ENCODE measurements at places on chromosomes 1 and 21.
A peak's percentile ranks its signal among the peaks of the same experiment; 100 is the strongest.

- DNase-seq, result no peak
These were observed 2.8 kb downstream of the RFX5 start for GRCh38 chr1:151344291-151344690.

- no peak for DNase-seq
These were observed 18.1 kb upstream of the WASF2 start for GRCh38 chr1:27507960-27508665.

DNA sequence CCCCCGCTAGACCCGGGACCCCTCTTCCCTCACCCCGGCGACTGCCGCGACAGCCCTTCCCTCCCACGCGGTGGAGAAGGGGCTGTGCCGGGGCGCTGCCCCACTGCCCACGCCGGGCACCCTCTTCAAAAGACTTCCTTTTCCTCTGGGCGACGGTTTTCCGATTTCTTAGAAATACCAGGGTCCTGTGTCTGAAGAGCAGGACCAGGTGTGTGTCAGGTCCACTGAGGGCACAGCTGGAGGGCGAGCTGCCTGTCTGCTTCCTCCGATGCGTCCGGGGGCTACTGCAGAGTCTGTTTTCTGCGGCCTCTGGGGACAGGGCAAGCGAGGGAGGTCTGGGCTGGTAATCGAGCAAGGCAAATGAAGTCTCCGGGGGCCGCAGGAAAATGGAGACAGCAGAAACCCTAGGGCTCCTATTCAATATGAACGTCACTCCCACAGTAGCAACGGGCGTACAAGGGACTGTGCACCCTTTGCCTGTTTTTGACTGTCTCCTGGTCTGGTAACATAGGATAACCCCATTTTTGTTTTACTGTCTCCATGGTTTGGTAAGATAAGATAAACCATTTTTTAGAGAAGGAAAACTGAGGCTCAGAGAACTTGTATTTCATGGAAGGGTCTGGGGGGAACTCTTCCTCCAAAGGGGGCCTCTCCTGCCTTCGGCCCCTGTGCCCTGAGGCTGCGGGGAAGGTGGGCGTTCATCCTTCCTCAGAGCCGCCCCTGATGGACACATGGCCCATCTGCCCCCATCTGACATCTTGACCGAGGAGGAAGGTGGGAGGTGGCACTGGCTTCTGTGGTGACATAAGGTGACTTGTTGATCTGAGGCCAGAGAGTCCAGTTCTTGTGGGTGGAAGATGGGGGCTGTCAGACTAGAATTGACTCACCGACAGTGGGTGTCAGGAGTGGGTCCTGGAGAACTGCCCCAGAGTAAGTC is 970 bp downstream of the TNFRSF1B start:
- DNase-seq, result no peak

DNA sequence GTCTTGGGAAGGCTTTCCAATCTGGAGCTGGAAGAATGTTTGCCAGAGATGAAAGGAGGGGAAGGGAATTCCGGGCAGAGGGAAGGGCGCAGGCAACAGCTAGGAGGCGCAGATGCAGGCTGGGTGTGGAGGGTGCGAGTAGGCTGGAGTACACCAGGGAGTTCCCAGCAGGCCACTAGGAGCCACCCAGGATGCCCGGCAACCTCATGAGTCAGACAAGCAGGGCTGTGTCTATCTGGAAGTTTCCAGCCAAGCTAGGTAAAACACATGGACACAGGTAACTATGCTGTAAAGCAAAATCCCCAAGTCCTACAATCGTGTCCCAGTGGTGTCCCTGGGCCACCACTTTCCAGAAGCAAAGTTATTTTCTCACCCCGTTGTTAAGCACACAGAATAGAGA is 990 bp upstream of the NBL1 start:
- DNase-seq, result no peak

GRCh38 chr1:117260761-117261423 is 50.2 kb upstream of the VTCN1 start:
- no peak for DNase-seq

DNA sequence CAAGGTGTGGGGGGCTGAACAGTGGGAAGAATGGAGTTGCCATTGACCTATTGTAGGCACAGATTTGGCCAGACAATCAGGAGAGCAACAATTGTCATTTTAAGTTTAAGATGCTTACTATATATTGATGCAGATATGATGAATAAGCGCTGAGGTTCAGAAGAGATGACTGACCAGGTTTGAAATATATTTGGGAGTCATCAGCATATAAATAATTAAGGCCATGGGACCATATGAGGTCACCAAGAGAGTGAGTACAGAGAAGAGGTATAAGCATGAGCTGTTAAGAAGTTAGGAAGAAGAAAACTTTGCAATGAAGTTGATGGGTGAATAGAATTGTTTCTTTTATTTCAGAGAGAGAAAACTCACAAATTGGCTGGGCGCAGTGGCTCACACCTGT is 4.5 kb upstream of the GADD45A start:
- DNase-seq, result no peak

- no peak for DNase-seq
These were observed 32.1 kb downstream of the LYST start for GRCh38 chr1:235834620-235835019.

DNA sequence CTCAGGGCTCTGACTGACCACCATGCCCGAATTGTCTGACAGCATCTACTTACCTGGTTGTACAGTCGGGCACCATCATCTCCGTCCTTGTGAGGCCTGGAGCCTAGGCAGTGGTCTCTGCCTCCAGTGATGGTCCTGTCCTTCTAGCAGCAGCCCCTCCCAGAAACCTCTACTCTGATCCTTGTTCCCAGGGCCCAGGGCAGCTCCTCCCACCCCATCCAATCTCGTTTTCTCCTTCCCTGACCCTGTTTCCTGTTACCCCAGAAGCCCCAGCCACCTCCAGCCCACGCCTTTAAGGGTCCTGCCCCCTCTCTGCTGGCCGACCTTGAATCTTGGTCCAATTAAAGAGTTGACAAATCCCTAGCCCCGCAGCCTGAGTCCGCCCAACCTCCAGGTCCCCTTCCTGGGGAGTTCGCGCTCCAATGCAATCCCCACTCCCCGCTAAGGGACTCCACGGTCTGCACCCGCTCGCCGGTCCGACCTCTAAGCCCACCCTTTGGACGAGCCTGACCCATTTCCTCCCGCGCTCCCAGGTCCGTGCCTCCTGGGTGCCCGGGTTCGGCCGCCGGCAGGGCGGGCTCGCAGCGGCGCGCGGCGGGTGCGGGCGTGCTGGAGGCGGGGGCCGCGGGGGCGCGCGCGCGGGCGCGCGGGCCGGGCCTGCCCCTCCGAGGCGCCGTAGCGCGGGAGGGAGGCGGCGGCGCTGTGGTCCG is at the start of gene B4GALT2:
Gene B4GALT2 (plus strand): TSS at position 660 of the 710 bp plus-strand sequence. CDS start 1,951 bp downstream, outside the sequence.
- no peak for DNase-seq

DNA sequence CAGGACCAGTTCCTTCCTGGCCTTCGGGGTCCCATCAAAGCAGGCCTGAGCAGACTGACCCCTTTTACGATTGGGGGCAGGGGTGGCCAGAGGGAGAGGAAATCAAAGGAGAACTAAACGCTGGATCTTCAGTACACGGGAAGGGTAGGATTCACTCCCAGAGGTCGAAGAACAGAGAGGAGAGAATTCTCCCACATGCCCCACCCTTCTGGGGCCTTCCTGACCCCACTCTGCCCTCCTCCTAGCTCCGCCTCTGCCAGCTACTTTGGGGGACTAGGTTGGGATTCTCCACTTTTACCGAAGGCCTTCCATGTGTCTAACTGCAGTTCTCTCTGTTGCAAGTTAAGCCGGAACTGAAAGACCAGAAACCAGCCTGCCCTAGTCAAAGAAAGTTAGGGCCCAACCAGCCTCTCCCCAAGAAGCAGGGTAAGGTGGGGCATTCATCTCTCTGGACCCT is 654 bp upstream of the ARHGEF2 start:
- no peak for DNase-seq

DNA sequence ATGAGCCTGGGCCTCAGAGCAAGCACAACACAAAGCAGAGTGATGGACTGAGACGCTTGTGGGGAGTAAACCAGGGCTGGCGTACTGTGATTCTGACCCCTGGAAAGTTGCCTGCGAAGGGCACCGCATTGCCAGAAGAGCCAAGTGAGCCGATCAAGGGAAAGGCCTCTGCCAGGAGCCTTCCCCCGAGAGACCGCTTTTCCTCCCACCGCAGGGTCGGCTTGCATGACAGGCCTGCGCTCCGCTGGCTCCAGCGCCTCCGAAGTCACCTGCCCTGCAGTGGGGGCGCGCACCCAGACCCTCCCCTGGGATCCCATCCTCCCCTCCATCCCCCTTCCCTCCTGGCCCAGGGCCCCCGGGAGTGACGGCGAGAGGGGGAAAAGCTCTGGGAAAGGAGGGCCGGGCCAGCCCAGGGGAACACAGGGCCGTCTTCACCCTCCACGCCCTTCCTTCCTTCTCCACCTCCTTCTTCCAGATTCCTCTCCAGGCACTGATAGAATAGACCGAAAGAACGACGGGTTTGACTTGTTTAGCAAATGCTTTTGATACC is 165.0 kb downstream of the TRIM33 start:
- no peak for DNase-seq

- DNase-seq, result no peak
These were observed 11.5 kb upstream of the LAPTM5 start for GRCh38 chr1:30768830-30769718.

DNA sequence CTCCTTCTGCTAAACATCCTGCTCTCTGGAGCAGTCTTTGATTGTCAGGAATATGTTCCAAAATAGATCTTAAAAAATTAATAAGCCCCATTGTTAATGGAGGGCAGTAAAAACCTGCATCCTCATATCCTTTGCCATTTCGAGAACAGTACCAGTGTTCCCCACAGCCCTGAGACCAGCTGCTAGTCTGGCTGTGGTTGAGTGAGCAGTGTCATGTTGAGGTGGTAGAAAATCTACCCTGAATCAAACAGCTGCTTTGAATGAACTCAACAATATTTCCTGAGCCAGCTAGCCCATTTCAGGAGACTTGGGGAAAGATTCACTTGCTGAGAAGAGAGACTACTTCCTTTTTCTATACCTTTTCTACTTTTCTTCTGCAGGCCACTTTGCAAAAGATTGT is 24.4 kb downstream of the FABP3 start:
- DNase-seq, result no peak

DNA sequence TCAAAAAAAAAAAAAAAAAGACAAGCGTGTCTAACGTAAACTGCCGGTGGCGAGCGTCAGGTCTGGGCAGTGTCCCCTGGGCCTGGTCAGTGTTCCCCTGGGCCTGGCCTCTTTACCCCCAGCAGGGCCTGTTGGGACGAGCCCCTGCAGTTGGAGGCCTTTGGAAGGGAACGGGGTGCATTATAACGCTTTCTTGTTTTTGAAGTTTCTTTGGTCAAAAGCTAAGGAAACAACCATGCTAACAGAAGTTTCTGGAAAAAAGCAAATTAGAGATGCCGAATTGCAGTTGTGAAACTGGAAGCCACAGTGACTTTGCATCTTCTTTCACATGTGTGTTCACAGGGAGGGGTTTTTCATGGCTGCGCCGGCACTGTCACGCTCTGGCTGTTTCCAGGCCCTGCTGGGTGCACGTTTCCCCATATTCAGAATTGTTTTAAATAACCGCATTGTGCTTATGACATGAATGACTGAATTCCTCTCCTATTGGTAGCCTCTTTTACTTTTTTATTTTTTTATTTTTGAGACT is 16.0 kb downstream of the RRP1 start:
- DNase-seq, result no peak

DNA sequence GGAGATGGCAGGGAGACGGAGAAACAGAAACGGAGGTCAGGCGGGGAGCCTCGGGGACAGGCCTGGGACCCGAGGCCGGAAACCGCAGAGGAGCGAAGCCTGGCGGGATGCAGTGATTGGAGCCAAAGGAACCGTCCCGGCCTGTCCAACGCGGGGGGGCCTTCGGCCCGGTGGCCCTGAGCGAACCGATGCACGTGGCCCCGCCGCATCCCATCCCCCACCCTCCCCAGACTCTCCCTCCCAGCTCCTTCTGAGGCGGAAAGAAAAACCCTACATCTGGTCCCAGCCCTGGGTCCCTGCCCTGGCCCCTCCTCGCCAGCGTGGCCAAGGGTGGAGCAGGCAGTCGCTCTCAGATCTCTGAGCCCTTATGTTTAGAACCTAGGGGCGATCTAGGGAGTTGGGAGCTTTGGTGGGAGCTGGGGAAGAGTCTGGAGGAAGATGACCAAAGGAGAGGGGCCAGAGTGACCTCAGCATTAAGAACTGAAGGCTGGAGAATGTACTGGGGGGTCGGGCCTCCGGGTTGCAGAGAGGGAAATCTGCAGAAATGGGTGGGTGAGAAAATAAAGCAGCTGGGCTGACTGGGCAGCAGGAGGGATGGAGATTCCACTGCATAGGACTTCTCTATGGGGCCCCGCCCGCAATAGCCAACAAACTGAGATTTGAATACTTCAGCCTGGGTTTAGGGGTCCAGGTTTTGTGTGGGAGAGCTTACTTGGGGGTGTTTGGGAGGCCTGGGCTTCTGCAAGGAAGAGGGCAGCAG is 1.5 kb upstream of the CRABP2 start:
- no peak for DNase-seq

- DNase-seq, result no peak
These were observed 39.4 kb upstream of the FAM131C start for GRCh38 chr1:16112596-16113555.

GRCh38 chr1:199087144-199087543 is 448.3 kb downstream of the PTPRC start:
- DNase-seq, result no peak

GRCh38 chr1:10185759-10186158 is 24.6 kb upstream of the KIF1B start:
- no peak for DNase-seq

GRCh38 chr1:201708085-201708512 is 120.9 kb upstream of the IPO9 start:
- no peak for DNase-seq

DNA sequence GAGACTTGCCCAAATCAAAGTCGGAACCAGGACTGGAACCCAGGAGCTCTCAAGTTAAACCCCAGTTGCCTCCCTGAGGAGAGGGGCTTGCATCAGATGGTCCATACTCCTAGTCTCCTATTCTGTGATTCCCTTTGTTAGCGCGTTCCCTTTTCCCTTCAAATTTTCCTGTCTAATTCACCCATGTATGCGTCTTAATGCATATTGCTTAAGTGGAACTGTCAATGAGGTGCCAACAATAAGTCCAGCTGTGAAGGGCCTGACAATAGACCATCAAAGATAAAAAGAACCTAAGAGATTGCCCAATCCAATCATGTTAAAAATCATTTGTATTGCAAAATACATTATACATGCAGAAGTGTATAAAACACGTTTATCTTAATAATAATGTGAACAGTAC is 634 bp upstream of the SPATA6 start:
- no peak for DNase-seq

DNA sequence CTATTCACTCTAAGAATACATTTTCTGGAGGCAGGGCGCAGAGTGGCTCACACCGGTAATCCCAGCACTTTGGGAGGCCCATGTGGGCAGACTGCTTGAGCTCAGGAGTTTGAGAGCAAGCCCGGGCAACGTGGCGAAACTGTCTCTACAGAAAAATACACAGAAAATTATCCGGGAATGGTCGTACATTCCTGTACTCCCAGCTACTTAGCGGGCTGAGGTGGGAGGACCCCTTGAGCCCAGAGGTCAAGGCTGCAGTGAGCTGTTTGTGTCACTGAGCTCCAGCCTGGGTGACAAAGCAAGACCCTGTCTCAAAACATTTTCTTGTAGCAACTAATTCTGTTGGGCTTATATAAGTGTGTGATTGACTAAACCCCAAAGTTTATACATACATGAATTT is 30.5 kb downstream of the GPR161 start:
- no peak for DNase-seq

GRCh38 chr1:167841530-167841929 is 72.4 kb downstream of the ADCY10 start:
- no peak for DNase-seq

GRCh38 chr21:33402001-33402979 is 923 bp upstream of the IFNGR2 start:
- peak; percentile 50 for DNase-seq
